Naive B cell (primary cell): ENCODE measurements at places on chromosomes 11 and 22. TPM values are rescaled to one million over a fixed set of nuclear protein-coding genes. Genes with fewer than 3 reads are reported as not detected.
A peak's percentile ranks its signal among the peaks of the same experiment; 100 is the strongest.

Gene MPZL3
- polyA plus RNA-seq: 1.6 TPM

GRCh38 chr11:76626921-76627401 is 43.6 kb downstream of the LRRC32 start:
- DNase-seq: peak; percentile 97

DNA sequence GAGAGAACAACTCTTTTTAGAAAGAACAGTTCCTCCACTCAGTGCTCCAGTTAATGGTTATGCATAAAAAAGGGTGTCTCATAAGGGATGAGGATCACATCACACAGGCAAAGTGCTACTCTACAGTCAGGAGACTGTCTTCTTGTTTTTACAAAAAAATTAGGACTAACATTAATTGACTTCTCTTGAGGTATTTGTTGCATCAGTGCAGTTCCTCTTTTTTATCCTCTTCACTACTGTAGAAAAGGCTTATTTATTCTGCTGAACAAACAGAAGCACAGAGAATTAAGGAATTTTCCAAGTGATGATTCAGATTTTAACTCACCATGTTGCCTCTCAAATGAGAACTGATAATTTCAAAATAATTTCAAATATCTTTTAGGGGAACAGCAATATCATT is 1.9 kb downstream of the MMP8 start:
- DNase-seq: no peak

Gene TMPRSS4
- polyA plus RNA-seq: not detected

DNA sequence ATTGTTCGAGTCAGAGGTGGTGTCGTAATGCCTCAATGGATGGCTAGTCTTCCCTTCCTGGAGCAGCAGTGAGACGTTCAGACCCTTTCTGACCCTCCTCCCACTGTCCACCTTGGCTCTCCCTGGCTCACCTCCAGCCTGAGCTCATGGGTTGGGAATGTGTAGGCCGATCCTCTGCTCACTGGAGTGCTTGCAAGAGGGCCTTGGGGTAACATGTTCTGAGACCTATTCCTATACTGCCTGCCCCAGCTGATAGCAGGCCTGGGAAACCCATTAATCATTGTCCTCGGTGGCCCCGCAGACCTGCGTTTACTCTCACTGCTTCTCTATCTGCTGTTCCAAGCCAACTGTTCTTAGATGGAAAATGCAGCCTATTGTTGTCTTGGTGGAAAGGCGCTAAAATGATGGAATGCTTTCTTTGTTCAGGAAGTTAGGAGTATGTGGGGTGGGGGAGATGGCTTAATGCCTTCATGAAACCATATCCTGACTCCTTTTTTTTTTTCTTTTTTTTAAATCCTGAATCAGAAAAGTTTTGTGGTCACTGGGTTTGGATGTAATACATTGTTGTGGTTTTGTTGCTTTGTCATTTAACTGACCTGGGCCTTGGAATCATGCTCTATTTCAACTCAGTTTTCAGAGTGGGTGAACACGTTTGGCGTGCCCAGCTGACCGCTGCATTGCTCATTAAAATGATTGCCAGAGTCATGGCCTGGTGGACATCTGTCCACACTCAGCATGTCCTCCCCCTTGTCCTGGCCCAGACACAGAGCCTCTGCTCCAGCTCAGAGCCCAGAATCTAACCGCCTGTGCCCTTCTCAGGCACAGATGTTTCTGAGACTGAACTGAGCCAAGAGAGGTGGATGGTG is 72.5 kb downstream of the MICAL2 start:
- DNase-seq: no peak

Gene CD151
- 3.5 TPM for polyA plus RNA-seq

DNA sequence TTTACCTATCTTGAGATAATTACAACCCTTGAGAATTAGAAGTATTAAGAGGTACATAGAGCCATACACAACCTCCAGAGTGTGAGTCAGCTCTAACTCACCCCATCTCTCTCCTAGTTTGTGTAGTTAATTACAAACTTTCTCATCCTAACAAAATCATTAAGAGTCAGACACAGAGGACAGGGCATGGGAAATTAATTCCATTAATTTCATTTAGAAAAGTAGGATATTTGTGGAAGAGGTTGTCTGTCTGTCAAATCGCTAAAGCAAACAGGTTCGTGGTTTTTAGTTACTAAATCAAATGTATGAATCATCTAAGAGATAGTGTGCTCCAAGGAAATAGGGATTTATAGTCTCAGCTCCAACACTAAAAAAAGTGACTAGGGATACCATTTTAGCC is 1261.4 kb upstream of the TENM4 start:
- no peak for DNase-seq

Gene GAS2
- polyA plus RNA-seq: not detected

Gene SYCE3
- polyA plus RNA-seq: not detected

- no peak for DNase-seq
Measured at GRCh38 chr11:63592975-63593395, 21.2 kb downstream of the PLAAT3 start.

- DNase-seq: no peak
Measured at GRCh38 chr11:124519850-124520549, 23.5 kb downstream of the OR8B12 start.

GRCh38 chr11:67630228-67630942 is 648 bp upstream of the NUDT8 start:
- DNase-seq: peak; percentile 86
